ENCODE measurements at places on chromosomes 4 and X. TPM values are rescaled to one million over a fixed set of nuclear protein-coding genes. Genes with fewer than 3 reads are reported as not detected.

Gene SPANXA2
- total RNA-seq, result not detected

Gene ARSD
- total RNA-seq, result 10.0 TPM

Gene C4orf51
- total RNA-seq, result not detected

Gene CLIC2
- total RNA-seq, result 0.85 TPM

Gene APELA
- total RNA-seq, result not detected

Gene PABPC5
- 2.5 TPM for total RNA-seq

Gene ZNF718
- total RNA-seq, result 4.5 TPM

Data from regular cardiac myocyte (primary cell).